WTC11 (cell line): ENCODE measurements at places on chromosomes 2 and 18.
A peak's percentile ranks its signal among the peaks of the same experiment; 100 is the strongest.

DNA sequence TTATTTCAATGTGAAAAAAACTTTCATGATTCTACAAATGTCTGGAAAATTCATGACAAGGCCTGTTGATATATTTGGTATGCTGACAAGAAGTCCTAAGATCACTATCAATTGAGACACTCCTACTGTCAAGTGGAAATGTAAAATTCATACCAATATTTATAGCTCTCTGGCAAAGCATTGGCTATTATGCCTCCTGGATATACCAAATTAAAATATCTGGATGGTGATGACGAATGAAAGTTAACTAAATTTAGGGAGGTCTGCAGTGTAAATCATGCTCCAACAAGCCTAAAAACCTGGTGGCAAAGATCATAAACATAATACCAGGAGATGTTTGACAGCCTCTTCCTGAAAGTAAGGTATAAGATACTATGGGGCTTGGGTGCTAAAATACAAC lies 41.1 kb upstream of the TCF4 start:
- peaks cover 6% of the 10 kb centered on the region for H3K4me1 ChIP-seq
- no peaks in the 10 kb centered on the region for H3K36me3 ChIP-seq
- no peak for DNase-seq
- no peaks in the 10 kb centered on the region for H3K27me3 ChIP-seq
- H3K4me3 ChIP-seq: no peak overlapping the region

- peaks cover 43% of the 10 kb centered on the region for H3K27me3 ChIP-seq
- H3K27ac ChIP-seq: no peak overlapping the region
- H3K4me1 ChIP-seq: peaks cover 15% of the 10 kb centered on the region
- H3K4me3 ChIP-seq: no peak overlapping the region
Observed at GRCh38 chr18:50189160-50189559, 5.8 kb downstream of the MYO5B start.

GRCh38 chr2:47656715-47657600 lies 126.0 kb upstream of the MSH6 start:
- peaks cover 4% of the 10 kb centered on the region; the same call in 1 of the 2 replicates for H3K27me3 ChIP-seq
- H3K36me3 ChIP-seq: no peaks in the 10 kb centered on the region
- no peak overlapping the region for H3K4me3 ChIP-seq

- no peaks in the 10 kb centered on the region for H3K4me1 ChIP-seq
- no peak overlapping the region for H3K27ac ChIP-seq
- no peaks in the 10 kb centered on the region for H3K27me3 ChIP-seq
- peaks cover 40% of the 10 kb centered on the region for H3K36me3 ChIP-seq
- no peak overlapping the region for H3K4me3 ChIP-seq
Observed at GRCh38 chr2:179954026-179954425, 53.1 kb downstream of the CWC22 start.

- H3K27me3 ChIP-seq: no peaks in the 10 kb centered on the region; the same call in 1 of the 2 replicates
- no peak overlapping the region for H3K27ac ChIP-seq
- H3K4me3 ChIP-seq: no peak overlapping the region
Observed at GRCh38 chr2:104547221-104547620, 306.7 kb upstream of the POU3F3 start.

GRCh38 chr2:234266952-234267351 lies 216.4 kb downstream of the SPP2 start:
- H3K4me1 ChIP-seq: no peaks in the 10 kb centered on the region
- H3K27ac ChIP-seq: no peak overlapping the region
- no peak for DNase-seq
- no peaks in the 10 kb centered on the region for H3K36me3 ChIP-seq
- H3K27me3 ChIP-seq: no peaks in the 10 kb centered on the region; the same call in 1 of the 2 replicates

- no peaks in the 10 kb centered on the region for H3K36me3 ChIP-seq
- H3K4me1 ChIP-seq: peaks cover 39% of the 10 kb centered on the region
- DNase-seq: no peak
- no peak overlapping the region for H3K27ac ChIP-seq
- H3K4me3 ChIP-seq: no peak overlapping the region
Observed at GRCh38 chr2:60405271-60405919, 148.1 kb downstream of the BCL11A start.

DNA sequence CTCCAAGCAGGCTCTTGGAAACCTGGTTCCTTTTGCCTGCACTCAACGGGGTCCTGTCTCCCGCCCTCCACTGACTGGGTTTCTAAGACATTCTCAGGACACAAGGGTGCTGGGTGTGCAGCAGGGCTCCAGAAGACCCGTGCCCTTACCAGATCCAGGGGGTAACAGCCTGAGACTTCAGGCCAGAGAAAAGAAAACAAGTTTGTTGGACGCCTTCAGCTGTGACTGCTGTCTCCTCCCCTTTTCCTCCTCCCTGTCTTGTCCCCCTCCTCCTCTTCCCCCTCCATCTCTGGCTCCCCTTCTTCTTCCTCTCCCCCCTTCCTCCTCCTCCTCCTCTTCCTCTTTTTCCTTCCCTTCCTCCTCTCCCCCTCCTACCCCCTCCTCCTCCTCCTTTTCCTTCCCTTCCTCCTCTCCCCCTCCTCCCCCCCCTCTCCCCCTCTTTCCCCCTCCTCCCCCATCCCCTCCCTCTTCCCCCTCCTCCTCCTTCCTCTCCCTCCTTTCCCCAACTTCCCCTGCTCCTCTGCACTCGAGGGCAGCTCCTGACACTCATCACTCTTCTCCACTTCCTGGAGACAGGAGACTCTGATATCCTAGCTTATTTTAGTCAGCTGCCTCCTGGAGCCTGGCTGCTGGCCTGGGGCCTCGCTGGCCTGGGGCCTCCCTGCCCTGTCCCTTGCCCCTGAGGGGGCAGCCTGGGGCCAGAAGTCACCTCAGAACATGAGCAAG lies 12.4 kb downstream of the ADRA2B start:
- peak; percentile 7 for DNase-seq
- peaks cover 4% of the 10 kb centered on the region; the same call in 1 of the 2 replicates for H3K36me3 ChIP-seq
- no peaks in the 10 kb centered on the region; the same call in 1 of the 2 replicates for H3K27me3 ChIP-seq
- no peak overlapping the region for H3K27ac ChIP-seq
- peaks cover 31% of the 10 kb centered on the region for H3K4me1 ChIP-seq

DNA sequence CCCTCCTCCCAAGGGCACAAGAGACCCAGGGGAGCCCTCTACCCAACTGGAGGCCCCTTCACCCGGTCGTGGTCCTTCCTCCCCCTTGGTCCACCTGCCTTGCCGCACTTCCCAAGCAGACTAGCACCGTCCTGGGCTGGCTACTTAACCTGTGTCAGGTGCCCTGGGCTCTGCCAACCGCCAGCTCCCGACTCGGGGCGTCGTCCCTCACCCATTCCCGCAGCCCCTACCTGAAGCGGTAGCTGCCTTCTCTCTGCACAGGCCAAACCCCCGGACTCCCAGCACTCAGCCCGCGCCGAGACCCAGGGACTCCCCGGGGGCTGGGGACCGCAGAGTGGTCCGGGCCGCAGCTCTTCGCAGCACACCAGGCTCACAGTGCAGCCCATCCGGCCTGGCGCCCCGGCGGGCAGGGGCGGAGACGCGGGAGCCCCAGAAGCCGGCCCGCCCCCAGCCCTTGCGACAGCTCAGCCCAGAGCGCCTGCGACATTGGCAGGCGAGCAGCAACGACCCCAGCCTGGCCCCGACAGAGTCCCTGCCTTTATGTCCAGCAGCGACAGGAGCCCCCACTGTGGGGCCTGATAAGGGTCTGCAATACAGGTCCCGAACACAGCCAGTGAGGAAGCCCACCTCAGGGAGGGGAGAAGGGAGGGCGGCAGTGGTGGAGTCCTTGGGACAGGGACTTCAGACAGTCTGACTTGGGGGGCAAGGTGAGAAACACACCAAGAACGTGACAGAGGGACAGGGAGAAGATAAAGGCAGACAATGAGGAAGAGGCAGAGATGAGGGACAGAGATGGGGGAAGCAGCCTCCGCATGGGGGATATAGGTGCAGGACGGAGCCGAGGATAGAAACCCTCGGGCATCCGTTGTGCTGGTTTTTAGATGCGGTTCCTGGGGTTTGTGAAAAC lies 31.0 kb upstream of the TNS1 start:
- H3K27me3 ChIP-seq: peaks cover 30% of the 10 kb centered on the region
- peak overlapping the region; percentile 68 for H3K4me3 ChIP-seq
- no peaks in the 10 kb centered on the region for H3K36me3 ChIP-seq
- peak; percentile 54 for DNase-seq
- no peak overlapping the region for H3K27ac ChIP-seq

- H3K27me3 ChIP-seq: no peaks in the 10 kb centered on the region; the same call in 1 of the 2 replicates
- peaks cover 23% of the 10 kb centered on the region for H3K36me3 ChIP-seq
- DNase-seq: no peak
- H3K4me3 ChIP-seq: no peak overlapping the region
- no peak overlapping the region for H3K27ac ChIP-seq
Observed at GRCh38 chr2:234745347-234745746, 206.5 kb upstream of the SH3BP4 start.

DNA sequence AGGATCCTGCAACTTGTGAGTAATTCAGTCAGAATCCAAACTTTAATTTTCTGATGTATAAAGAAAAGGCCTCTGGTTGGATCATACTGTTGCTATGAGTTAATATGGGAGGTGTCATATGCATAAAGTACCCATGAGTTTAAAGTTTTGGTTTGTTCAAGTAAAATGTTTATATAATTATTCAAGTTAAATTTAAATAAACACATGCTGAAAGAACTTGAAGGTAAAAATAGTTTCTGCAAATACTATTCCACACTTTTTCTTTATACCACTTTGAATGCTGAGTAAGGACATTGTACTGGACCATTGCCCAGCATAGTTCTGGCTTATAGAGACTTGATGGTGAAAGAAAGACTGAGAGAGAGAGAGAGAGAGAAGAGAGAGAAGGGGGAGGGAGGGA lies 30.7 kb downstream of the PKP4 start:
- H3K4me1 ChIP-seq: peaks cover 75% of the 10 kb centered on the region
- no peaks in the 10 kb centered on the region for H3K27me3 ChIP-seq

DNA sequence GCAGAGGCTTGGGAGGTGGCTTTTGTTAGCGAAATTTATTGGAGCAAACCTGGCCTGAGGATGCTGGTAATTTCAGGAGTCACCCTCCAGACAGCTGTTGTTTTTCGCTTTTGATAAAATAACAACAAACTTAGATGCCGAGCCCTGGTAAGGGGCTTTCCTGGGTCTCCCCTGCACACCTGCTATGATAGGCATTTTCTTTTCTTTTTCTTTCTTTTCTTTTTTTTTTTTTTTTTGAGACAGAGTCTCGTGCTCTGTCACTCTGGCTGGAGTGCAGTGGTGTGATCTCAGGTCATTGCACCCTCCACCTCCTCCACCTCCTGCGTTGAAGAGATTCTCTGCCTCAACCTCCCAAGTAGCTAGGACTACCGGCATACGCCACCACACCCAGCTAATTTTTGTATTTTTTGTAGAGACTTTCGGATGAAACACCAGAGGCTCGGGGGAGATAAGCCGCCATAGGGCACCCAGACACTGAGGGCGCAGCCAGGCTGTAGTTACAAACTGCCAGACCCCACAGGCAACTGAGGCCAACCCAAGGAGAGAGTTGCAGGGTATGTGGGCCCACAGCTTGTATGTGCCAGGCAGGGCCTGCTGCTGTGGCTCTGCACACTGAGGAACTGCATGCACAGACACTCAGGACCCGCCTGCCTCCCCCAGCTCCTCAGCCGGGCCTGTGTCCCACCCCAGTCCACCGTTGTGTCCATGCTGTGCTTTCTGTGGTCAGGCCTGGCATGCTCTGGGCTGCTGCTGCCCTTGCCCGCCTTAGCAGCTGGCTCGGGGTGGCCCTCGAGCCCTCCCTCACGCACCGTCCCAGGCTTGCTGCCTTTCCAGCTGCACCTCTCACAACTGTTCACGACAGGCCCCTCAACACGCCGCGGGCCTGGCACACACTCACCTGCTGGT lies 3.9 kb downstream of the GYPC start:
- H3K27me3 ChIP-seq: peaks cover 18% of the 10 kb centered on the region
- H3K27ac ChIP-seq: no peak overlapping the region; the same call in 1 of the 2 replicates
- H3K4me3 ChIP-seq: no peak overlapping the region
- peaks cover 44% of the 10 kb centered on the region for H3K4me1 ChIP-seq
- no peak for DNase-seq
- no peaks in the 10 kb centered on the region for H3K36me3 ChIP-seq

GRCh38 chr2:203625701-203626100 lies 80.7 kb upstream of the CD28 start:
- no peaks in the 10 kb centered on the region for H3K4me1 ChIP-seq
- no peaks in the 10 kb centered on the region; the same call in 1 of the 2 replicates for H3K27me3 ChIP-seq
- H3K4me3 ChIP-seq: no peak overlapping the region
- H3K36me3 ChIP-seq: no peaks in the 10 kb centered on the region

GRCh38 chr2:69755862-69756467 lies 14.0 kb downstream of the ANXA4 start:
- H3K27ac ChIP-seq: no peak overlapping the region
- DNase-seq: no peak
- no peak overlapping the region for H3K4me3 ChIP-seq
- H3K27me3 ChIP-seq: no peaks in the 10 kb centered on the region
- no peaks in the 10 kb centered on the region for H3K4me1 ChIP-seq
- H3K36me3 ChIP-seq: no peaks in the 10 kb centered on the region

DNA sequence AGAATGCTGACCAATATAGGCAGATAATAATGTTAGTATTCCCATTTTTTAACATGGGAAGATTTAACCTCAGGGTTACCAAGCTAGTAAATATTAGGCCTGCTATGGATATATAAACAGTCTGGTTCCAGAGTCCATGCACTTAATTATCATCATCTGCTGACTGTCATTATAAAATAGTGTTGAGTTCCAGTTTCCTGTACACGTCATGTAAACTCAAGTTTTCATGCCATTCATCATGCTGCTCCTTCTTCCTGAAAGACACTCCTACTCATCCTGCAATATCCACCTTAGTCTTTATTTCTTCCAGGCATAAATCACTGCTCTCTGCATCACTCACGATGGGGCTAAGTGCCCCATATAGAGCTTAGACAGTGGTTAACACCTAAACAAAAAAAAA lies 420.8 kb upstream of the SPHKAP start:
- no peak overlapping the region for H3K4me3 ChIP-seq
- DNase-seq: no peak
- no peak overlapping the region for H3K27ac ChIP-seq
- H3K4me1 ChIP-seq: 0 out of 2 replicates have a peak, but pooled peaks cover 3% of the 10 kb centered on the region
- H3K36me3 ChIP-seq: no peaks in the 10 kb centered on the region

DNA sequence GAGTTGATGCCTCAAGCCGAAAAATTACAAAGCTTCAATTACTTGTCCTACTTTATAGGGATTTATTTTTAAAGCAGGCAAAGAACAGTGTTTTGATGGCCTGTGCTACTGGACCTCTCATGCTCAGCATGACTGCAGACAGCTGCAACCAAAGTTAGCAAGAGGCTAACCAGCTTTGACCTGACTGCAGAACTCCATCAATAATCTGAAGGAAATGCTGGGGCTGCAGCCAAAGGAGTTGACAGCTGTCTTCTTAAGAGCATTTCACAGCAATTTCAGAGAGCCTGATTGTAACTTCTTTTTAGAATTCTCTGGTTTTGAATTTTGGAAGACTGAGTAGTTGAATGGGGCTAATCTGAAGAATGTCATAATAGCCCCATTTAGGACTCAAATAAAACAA lies 46.5 kb upstream of the SESTD1 start:
- no peak for DNase-seq
- H3K27me3 ChIP-seq: no peaks in the 10 kb centered on the region; the same call in 1 of the 2 replicates
- no peak overlapping the region for H3K27ac ChIP-seq
- no peak overlapping the region for H3K4me3 ChIP-seq
